ENCODE measurements at places on chromosomes 7 and 10.

DNA sequence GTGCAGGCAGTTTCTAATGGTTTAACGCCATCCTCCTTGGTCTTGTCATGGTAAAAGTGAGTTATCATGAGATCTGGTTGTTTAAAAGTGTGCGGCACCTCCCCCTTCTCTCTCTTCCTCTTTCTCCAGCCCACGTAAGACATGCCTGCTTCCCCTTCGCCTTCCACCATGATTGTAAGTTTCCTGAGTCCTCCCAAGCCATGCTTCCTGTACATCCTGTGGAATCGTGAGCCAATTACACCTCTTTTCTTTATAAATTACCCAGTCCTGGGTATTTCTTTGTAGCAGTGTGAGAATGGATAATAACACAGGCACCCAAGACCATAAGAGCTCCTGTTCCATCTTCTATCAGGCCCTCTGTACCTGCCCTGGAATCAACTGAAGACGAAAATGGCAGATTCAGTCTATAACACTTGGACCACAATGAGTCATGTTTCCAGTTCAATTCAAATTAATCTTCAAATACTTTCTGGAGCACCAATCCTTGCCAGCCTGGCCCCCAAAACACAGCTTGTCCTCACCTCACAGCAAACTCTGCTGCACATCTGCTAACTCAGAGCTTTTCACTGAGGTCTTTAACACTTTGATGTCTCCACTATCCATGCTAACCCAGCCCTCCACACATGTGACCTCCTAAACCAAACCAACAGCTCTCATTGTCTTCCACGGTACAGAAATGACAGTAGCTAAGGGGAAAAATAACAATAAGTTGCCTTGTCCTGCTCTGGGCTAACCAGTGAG, 73.2 kb downstream of the SFMBT2 start:
- no peak for DNase-seq

DNA sequence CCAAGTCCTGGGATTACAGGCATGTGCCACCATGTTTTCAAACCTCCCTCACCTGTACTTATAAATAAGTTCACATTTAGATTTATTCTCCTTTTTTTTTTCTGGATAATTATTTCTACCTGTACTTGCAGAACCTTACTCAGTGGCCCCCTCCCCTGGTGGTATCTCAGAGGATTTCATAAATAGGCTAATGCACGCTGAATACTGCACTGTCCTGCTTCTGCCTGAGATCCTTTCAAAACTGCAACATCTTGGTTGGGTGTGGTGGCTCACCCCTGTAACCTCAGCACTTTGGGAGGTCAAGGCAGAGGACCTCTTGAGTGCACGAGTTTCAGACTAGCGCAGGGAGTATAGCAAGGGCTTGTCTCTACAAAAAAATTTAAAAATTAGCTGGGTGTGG, 4.6 kb upstream of the BLVRA start:
- DNase-seq: no peak

- DNase-seq: peak; percentile 37
Measured at GRCh38 chr10:28077889-28078288, 79.0 kb upstream of the ODAD2 start.

DNA sequence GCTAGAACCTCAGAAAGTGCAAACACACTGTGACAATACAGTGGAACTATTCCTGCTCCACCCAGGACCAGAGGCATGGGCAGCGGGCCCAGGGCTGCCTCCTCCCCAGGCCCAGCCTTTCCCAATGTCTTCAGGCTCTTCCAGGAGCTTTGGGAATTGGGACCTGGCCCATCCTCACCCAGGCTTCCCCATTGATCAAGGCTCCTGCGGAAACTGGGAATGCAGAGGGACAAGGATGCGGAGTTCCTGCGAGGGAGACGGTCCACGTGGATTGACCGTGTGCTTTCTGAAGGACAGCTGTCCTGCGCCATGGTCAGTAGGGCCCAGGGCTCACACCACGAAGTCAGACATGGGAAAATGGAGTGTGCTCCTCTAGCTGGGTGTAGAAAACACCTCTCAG, 56.6 kb downstream of the CSGALNACT2 start:
- peak; percentile 49 for DNase-seq

GRCh38 chr7:73810998-73811360, 19.8 kb upstream of the CLDN4 start:
- DNase-seq: no peak

DNA sequence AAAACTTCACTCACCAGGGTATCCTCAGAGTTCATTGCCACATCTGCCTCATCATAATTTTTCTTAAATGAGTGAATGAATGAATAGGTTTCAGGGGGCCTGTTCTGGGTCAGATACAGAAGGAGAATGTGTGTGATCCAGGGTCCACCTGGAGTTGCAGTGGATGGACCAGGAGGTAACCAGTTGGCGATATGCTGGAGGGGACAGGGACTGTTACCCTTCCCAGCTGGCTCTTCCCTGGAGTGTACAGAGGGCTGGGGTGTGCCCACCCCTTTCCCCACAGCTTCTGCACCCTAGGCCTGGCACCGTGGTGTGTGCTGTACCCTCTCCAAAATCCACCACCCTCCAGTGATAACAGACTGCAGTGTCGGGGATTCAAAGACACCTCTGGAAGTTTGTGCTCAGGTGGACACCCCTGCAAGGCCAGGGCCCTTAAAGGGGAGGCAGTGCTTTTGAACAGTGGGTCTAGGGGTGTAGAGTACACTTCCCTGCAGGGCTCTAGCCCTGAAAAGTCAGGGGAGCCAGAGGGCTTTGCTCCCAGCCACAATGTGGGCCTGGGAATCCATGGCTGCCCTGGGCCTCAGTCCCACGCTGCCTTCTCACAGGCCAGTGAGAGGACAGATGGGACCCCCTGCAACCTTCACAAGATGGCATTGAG, 134.4 kb upstream of the UNC5B start:
- DNase-seq: no peak

DNA sequence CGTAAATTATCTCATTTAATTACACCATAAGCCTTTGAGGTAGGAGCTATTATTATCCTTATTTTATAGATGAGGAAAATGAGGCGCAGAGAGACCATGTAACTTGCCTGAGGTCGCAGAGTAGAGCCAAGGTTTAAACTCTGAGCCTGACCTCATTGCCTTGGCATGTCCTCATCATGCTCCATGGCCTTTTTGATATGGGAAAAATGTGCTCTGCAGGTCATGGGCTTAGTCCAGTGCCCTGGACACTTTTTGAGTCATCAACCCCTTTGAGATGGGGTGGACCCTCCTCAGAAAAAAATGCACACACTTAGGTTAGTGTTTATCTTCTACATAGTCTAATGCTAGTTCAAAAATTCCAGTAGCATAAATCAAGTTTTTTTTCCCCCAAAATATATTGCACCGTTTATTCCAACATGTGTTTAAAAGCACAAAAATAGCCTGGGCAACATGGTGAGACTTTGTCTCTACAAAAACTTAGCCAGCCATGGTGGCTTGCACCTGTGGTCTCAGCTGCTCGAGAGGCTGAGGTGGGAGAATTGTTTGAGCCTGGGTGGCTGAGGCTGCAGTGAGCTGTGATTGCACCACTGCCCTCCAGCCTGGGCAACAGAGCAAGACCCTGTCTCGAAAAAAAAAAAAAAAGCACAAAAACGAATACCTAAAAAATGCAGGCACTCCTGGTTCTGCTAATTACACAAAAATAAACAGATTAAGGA, 28.6 kb upstream of the TMEM178B start:
- peak; percentile 20 for DNase-seq

- DNase-seq: no peak
Measured at GRCh38 chr7:112346381-112347060, 103.7 kb upstream of the IFRD1 start.

- no peak for DNase-seq
Measured at GRCh38 chr7:156935250-156935649, 14.3 kb upstream of the NOM1 start.

Measured in AG20443 (cell line).